ENCODE measurements at places on chromosomes 3 and 15.

GRCh38 chr3:170778240-170779217, 91.5 kb downstream of the RPL22L1 start:
- no peak for DNase-seq

DNA sequence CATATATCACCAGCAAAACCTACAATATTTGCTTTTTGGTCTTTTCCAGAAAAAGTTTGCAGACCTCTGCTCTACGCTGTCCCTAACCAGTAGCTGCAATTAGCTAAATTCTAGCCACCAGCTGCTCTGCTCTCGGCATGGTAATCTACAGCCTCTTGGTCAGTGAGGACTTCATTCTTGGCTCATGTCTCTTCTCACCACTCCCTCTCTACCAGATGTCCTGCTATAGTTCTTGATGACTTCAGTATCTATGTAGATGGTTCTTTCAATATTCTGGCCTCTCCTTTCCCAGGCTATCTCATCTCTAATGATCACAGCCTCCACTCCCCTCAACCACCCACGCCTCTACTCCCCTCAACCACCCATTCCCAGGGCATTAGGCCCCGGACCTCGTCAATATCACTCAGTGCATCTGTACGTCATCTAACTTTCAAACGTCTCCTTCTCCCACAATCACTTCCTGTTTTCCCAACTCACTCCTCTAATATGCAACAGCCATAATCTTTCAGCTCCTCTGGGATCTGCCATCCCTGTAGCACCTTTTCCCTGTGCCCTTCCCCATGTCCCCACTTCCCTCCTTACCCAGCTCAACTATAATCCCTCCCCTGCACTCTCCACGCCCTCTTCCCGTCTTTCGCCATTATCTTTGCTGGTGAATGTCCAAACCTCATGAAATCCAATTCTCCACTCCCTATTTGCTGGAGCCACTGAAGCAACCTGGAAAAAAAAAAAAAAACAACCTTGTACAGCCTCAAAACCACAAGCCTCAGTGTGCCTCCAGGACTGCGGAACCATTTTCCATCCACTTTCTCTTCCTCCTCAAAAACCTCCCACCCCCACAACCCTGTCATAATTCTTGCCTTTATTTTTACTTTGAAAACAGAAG, 429.4 kb upstream of the PROK2 start:
- DNase-seq: no peak

DNA sequence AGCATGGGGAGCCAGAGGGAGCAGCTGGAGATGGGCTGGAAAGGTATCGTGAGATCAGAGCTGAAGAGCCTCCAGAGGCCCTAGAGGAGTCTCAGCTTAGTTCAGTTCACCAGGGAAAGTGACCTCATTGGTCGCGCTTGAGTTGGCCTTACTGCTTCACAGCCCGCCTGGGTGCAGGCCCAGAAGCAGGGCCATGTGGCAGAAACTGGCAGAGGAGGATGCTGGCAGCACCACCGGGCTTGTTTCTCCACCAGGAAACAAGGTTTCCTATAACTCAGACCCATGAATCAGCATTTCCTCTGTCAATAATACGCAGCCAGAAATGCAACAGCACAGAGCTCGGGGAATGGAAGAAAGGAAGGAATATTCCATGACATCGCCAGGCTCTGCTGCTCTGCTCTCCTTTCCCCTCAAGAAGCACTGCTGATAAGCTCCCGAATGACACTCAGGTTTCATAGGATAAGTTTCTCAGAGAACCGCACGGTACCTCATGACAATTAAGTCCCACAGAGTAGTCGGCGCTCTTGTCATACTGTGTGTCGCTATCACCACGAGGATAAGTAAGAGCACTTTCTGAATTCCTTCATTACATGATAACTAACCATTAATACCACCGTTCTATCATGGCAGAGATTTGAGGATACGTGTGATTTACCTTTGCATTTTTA, 147.1 kb upstream of the LPP start:
- no peak for DNase-seq

GRCh38 chr3:64229903-64230302, 4.6 kb upstream of the PRICKLE2 start:
- DNase-seq: no peak

GRCh38 chr15:96320107-96320506, 10.4 kb upstream of the NR2F2 start:
- no peak for DNase-seq

GRCh38 chr3:121752261-121752660, 2.7 kb upstream of the GOLGB1 start:
- no peak for DNase-seq

GRCh38 chr15:76298986-76299385, 12.3 kb downstream of the ETFA start:
- no peak for DNase-seq

DNA sequence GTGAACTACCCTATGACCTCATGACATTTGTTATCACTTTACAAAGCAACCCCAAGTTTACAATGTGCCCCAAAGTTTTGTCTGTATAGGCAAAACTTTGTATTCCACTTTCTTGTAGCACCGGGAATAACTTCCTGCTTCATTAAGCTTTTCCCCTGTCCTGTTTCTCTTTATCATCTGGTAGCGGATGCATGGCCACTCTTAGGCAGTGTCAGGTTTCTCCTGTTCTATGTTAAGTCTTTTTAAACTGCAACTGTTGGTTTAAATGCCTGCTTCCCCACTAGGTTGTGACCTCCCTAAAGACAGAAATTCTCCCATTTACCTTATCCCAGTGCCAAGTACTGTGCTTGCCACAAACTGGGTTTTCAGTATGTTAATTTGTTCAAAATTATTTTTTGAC, 433.6 kb upstream of the DPH6 start:
- no peak for DNase-seq

DNA sequence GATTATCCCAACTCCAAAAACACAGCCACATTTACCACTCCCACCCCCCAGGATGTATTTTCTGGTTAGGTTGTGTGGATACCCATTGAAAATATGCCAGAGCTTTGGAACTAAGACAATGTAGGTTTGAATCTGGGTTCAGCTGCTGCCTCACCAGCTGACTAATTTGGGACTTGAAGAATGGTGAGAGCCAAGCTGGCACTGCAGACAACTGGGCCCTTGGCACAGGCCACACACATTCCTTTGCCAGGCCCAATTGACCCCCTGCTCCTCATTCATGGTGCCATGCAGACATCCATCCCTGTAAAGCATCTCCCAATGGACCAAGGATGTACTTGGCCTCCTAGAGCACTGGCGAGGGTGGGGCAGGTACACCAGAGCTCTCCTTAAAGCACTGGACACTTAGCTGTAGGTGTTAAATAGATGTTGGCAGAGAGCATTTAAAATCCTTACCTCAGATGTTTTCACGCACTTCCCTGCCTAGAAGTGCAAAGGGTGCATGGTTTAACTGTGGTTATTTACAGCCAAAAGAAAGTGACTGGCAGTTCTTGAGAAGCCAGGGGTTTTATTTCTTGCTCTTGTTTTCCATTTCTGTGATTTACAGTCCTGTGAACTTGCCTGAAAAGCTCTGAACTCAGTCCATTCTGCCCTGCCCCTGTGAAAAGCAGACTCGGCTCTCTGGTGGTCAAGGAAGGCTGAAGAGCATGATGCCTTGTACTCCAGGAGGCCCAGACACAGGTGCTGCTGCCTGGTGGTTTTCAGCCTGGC, 138.5 kb downstream of the CLSTN2 start:
- no peak for DNase-seq

DNA sequence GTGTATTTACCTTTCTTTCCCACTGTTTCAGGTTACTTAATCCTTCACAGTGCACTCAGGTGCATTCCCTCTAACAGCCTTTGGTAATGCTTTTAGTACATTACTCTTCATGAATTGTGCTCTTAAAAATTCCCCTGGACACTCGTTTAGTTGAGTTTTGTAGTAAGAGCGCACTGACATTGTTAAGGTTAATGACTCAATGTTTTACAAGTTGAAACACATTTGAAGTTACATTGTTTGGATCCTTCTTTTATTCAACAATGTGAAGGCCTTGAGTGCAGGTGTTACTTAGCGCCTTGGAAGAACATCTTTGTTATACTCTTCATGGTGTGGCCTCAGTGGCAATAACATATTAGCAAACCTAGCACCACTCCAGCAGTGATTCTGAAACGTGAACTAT, 739.6 kb downstream of the NAALADL2 start:
- no peak for DNase-seq

- DNase-seq: no peak
These were observed 108.7 kb downstream of the ST8SIA2 start for GRCh38 chr15:92502336-92502735.

DNA sequence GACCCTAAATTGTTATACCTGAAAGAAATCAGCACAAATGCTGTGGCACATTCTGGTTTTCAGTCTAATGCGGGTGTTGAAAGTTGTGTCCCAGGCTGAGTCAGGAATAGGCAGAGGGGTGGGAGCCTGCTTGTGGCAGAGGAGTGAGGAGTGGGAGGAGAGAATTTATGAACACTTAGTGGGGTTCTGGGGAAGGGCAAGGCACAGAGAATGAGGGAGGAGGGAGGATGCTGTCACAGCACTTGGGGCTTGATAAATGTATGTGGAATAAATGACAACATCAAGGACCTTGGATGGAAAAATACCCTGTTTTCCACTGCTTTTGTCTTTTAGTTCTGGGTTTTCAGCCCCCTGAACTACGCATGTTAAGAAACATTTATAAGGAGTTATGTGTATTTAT, 49.3 kb downstream of the ZNF621 start:
- DNase-seq: no peak

DNA sequence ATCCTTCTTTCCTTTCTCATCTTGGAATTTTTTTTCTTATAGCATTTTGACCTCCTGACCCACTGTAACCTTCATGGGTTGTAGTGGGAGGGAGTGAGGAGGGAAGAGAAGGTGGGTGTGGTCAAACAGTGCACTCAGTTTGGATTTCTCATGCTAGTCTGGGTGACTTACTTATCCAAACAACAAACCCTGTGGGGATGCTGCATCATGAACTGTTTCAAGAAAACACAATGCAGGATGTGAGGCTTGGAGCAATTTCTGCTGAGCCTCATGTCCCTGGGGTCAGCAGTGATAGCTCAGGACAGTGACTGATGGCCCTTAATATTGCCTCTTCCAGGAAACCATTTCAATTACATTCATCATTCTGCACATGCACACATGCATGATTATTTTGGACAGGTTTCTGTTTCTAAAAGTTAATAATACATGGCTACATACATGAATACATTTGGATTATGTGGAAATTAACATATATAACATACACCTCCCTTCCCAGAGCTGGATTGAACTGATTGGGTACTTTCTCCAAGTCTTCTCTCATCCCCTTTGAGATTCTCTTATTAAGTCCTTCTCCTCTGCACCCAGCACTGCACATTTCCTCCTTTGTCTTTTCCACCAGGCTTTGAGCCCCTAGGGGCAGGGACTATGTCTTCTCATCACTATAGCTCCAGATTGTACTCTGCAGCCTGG, 61.2 kb downstream of the ADAMTSL3 start:
- no peak for DNase-seq

DNA sequence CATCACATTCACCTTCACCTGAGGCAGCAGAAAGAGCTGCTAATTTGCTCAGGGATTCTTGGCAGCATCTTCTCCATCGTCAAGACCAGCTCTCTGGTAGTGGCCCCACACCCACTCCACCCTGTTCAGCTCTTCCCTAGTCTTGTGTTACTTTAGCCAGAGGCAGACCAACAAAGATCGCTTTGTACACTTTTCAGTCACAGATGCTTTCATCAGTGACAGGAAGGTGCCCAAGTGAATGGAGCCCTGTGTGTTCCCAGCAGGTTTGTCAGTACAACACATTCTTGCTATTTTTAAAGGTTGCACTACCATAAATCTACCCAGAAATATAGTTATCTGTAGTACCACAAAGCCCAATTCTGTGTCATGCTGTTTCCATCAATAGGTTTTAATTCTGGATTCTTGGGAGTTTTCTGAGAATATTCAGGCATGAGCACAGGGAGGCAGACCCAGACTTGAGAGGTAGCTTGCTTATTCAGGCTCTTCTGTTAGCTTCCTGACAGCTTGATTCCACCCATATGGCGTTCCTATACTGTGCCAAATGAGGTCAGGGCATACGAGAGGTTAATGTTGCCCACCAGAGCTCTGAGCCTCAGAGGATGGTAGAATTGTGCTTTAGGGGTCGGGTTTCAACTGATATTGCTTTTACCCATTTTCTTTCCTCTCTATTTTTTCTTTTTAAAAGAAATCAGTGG, 109.8 kb upstream of the MANF start:
- no peak for DNase-seq

GRCh38 chr3:69306239-69307185, 79.4 kb downstream of the FRMD4B start:
- DNase-seq: peak; percentile 82

DNA sequence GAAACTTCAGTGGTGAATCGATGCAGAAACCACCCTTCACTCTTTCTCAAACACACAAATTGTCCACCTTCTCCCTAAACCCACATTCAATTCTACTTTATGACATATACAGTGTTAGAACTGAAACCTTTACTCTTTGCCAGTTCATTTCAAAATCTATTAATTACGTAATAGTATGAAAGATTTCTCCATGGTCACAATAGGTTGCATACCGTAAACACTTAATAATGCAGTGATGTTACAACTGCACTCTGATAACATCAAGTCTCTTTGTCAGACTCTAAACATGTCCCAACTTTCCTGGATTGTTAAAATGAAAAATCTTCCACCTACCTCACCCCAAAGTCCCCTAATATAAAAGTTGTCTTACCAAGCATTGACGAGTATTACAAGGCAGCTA, 111.8 kb upstream of the PROK2 start:
- no peak for DNase-seq

DNA sequence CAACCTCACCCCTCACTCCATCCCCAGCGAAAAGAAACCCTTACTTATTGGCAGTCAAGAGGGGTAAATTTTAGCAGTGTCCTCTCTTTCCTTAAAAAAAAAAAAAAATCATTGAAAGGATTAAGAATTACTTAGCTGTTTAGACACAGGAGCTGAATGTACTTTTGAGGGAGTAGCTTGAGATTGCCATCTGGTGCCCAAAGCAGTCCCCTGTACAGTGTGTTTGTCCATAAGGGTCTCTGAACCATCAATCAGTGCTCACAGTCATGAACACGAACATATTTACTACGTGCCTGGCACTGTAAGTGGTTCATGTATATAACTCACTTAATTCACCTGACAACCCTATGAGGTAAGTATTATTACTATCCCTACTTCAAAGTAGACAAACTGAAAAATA, 463.5 kb downstream of the RAP2B start:
- DNase-seq: no peak

DNA sequence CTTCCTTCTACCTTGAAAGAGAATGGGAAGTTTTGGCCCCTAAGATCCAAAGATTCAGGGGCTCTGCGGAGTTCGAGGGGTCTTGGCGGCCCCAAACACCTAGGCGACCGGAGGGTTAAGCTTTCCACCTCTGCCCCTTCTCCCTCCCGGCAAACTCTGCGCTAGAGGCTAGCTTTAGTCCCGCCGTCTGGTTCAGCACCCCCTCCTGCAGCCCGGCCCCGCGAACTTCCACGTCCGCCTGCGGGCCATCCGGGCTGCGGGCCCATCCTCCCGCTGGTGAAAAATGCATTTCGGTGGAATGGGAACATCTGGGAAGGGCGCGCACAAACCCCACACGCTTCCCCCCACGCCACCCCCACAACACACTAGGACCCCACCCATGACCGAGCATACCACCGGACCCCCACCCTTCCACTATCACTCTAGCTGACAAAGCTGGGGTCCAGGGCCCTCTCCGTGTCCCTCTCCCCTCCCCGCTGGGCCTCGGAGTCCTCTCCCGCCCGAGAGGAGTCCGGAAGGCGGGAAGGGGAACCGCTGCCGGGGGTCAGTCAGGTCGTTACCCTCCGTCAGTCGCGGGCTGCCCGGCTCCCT, 1.0 kb downstream of the SHOX2 start:
- DNase-seq: no peak

GRCh38 chr15:63037976-63038720, 4.4 kb upstream of the TPM1 start:
- DNase-seq: no peak

GRCh38 chr3:30819067-30819798, 75.2 kb downstream of the GADL1 start:
- DNase-seq: no peak

Measured in activated CD8-positive, alpha-beta T cell treated with anti-CD3 and anti-CD28 coated beads, Interleukin-2, amount 10 ng/mL, durations not matched to agents 7 days and 5 days (primary cell).